ENCODE measurements at places on chromosomes 3 and 15.

DNA sequence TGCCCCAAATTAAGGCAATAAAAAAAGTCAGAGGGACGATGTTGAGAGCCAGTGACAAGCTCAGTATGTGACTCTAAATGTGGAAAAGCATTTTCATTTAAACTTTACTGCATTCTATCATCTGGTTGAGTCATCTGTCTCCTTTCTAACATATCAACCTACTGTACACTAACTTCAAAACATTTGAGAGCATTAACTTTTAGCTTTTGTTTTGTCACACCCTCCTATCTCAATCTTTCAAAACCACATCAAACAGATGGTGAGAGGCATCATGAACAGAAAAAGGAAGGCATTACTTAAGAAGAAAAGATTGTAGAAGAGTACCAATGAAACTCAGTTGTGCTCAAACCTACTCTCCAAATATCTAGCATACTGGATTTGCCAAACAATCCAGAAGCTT, 4.8 kb downstream of the LRRC58 start:
- DNase-seq: no peak

- DNase-seq: no peak
Measured at GRCh38 chr3:191383124-191383523, 52.8 kb upstream of the UTS2B start.

- no peak for DNase-seq
Measured at GRCh38 chr15:28147801-28148200, 48.7 kb upstream of the OCA2 start.

DNA sequence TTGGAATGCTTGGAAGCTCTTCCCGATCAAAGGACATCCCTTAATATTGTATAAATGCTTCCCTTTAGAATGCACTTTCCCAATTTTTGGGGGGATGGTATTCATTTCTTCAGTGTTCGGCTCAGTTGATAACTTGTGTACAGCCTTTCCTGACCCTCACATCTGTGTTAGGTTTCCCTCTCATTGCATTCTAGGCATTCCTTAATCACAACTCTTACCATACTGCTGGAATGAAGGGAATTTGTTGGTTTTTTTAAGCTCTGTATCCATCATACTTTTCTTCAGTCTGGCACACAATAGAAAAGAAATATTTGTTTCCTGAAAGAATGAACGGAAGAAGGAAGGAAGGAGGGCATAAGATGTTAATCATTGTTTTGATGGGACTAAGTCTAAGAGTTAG, 119.5 kb downstream of the CHST2 start:
- DNase-seq: no peak

DNA sequence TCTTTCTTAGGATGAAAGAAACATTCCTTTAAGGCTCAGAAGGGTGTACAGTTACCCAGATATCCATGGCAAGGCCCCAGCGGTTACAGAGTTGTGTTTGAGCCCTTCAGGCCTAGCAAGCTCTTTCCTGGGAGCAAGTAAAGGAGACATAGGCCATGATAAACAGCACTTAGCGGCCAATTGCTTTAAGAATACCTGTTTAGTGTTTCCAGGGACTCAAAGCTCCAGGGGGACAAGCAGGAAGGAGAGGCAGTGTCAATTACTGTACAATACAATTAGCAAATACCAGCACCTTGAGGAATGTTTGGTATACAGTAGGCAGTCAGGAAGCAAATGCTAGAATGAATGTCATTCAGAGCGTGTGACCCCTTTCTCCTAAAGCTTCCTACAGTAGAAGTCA, 176.3 kb upstream of the ICE2 start:
- no peak for DNase-seq

- no peak for DNase-seq
Measured at GRCh38 chr3:111635403-111635802, 40.3 kb upstream of the ZBED2 start.

DNA sequence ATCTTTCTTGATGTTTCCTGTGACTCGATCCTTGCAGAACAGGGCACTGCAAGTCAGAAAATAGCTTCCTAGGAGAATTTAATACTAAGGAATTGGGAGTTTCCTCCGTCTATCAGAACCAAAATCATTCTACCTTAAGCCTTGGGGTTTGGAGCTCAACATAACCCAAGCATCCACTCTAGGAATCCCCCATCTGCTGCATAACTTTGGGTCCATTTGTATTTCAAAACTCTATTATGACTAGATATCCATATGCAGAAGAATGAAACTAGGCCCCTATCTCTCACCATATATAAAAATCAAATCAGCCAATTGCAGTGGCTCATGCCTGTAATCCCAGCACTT, 61.7 kb upstream of the AKAP13 start:
- DNase-seq: no peak

DNA sequence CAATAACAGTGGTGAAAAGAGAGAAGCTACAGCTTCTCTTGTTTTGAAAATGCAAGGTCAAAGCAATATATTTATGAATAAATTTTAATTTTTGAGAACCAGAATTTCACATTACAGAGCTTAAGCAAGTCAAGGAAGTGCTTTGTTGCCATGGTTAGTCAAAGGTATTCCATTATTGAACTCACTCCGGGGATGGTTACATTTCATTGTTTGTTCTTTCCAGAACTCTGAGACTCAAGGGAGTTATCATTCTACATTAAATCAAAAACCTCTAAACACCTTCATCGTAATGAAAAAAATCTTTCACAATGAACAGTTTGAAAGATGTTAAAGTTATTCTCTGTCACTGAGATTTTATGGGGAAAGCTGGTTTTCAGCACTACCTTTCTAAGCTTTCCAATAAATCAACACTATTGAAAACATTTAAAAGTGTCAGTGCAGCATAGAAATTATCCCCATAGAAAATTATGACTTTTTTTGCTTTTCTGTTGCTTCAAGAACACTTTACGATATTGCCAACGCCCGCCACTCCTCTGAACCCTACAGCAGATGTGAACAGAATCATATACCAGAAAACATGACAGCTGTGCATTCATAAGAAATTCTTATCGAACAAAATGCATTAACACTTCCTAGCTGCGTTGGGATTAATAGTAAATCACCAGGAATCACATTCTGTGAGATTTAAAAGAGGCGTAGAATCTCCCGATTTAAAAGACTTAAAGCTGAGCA, 83.0 kb downstream of the OTOL1 start:
- DNase-seq: no peak

- peak; percentile 25 for DNase-seq
Measured at GRCh38 chr3:125437631-125438435, 62.7 kb upstream of the ZNF148 start.

- no peak for DNase-seq
Measured at GRCh38 chr3:9179826-9180763, 69.4 kb downstream of the SRGAP3 start.

GRCh38 chr3:137172728-137173127, 214.9 kb downstream of the IL20RB start:
- no peak for DNase-seq

DNA sequence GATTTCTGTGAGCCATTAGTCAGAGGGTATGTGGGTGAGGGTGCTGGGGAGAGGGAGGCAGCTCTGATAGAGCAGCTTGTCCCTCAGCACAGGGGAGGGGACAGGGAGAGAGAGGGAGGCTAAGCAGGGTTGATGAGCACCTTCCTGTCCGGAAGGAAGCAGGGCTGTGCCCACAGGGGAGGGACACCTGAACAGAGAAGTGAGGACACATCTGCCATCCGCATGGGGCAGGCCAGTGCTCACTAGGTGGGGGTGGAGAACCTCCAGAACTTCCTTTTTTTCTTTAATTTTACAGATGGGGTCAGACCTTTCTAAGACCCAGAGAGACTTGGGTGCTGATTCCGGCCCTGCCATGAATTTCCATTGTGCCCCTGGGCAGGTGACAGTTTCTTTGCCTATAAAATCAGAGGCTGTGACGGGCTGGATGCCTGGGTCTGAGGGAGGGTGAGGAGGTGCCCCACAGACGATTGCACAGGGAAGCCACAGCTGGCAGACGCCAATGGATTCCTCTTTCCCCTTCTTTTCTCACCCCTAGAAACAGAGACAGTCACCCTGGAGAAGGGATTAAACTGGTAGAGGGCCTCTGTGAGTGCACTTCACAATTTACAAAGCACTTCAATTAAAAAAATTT, 4.1 kb upstream of the TGM5 start:
- no peak for DNase-seq

DNA sequence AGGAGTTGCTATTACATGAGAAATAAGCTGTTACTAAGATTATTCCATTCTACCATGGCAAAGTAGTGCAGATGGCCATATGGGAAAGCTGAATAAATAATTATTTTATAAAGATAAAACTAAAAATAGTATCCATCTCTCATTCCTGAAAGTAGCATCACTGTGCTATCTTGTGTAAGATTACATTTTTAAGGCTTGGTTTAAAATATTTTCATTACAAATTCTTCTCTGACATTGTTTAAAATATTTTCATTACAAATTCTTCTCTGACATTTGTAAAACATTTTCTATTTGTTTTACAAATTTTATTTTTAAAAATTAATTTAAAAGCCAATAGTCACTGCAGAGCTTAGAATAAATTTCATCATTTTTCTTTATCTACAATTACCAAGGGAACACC, 665.5 kb upstream of the NAALADL2 start:
- no peak for DNase-seq

GRCh38 chr3:173711619-173712018, 314.1 kb downstream of the NLGN1 start:
- DNase-seq: no peak

DNA sequence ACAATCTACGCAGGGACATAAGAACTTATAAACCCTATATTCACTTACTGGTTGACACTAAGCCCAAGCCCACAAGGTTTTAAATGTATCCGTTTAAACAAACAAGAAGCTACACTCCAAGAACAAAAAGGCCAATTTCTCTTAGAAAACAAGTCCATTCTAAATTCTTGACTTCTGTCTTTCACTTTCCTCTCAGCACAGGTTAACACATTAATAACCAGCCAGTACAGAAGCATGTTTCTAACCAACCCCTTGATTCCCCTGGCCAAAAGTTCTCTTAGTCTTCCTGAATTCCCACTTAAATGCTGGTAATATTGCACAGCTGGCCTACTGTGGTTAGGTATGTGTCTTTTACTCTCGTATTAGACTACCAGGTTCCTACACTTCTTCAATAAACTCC, 4.7 kb downstream of the DMXL2 start:
- no peak for DNase-seq

DNA sequence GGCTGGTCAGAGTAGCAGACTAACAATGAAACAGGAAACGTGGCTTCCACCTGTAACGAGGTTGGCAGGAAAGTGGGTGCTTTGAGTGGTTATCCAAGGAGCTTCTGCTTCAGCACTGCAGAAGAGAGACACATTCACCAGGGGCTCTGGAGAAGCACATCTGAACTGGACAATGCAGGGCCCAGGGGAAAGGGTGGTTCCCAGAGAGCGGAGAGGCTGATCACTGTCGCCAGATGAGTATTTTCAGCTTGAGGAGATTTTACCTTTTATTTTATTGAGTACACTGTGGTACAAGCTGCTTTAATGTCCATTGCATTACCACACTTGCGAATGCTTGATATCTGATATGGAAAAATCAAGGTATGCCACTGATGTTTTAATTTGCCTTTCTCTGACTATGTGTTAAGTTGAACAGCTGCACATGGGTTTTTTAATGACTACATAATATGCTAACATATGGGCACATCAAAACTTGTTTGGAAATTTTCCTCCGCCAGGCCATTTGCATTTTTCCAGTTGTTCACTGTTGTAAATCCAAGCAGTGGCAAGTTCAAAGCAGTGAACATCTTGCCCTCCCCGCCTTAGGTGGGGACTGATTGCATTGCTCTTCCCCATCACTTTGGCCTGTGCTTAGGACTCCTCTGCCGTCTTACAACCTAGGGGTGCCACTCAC, 52.1 kb downstream of the LRTM1 start:
- DNase-seq: no peak

DNA sequence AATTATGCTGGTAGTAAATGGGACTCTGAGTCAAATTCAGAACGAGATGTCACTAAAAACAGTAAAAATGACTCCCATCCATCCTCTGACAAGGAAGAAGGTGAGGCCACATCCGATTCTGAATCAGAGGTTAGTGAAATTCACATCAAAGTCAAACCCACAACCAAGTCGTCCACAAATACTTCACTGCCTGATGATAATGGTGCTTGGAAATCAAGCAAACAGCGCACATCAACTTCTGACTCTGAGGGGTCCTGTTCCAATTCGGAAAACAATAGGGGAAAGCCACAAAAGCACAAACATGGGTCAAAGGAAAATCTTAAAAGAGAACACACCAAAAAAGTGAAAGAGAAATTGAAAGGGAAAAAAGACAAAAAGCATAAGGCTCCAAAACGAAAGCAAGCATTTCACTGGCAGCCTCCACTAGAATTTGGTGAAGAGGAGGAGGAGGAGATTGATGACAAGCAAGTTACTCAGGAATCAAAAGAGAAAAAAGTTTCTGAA, 15.1 kb upstream of the ZBTB47 start:
- no peak for DNase-seq

GRCh38 chr15:55907797-55908196, 85.6 kb downstream of the NEDD4 start:
- DNase-seq: no peak

DNA sequence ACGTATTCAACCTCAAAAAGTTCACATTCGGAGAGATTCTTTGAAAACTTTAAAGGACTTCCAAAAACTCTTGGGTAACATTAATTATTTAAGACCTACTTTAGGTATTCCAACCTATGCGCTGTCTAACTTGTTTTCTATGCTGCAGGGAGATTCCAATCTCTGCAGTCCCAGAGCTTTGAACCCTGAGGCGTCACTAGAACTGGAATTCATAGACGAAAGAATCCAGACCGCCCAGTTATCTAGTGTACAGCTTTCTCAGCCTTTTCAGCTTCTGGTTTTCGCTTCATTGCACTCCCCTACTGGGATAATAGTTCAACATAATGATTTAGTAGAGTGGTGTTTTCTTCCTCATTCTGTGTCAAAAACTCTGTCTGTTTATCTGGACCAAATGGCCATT, 711.3 kb downstream of the ROBO1 start:
- DNase-seq: no peak

All from stimulated activated CD8-positive, alpha-beta memory T cell treated with anti-CD3 and anti-CD28 coated beads, Interleukin-4, amount 100 ng/mL, for 1 hour (primary cell).